ENCODE measurements at places on chromosomes 3 and 15.

DNA sequence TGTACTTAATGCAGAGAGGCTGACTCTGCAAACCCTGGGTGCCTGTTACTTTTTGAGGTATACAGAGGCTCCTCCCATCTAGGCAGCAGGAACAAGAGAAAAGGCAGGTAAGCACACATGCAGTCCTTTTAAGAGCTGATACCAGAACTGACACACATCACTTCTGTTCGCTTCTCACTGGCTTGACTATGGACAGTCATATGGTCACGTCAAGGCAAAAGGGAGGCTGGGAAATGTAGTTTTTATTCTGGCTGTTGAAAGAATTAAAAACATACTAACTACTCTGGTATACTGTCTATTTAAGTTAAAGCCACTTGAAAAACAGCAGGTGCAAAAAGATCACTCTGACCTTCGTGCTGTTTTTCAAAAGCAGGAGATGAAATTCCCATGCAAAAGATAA, 218.3 kb downstream of the CTNNB1 start:
- no peak for DNase-seq

- DNase-seq, result no peak
These were observed 62.2 kb upstream of the TP63 start for GRCh38 chr3:189568961-189569360.

DNA sequence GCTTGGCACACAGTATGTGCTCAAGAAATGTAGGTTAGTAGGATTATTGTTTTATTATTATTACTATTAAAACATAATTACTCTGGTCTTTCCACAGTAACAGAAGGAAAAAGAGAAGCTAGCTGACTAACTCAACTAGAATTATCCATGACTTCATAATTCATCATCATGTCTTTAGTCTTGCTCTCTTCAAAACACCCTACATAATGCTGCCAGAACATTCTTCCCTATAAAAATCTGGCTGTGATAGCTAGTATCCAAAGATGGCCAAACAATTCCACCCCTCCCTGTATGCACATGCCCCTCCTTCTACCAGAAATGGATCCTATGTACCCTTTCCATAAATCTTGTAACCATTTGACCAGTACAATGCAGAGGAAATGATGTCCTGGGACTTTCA, 48.8 kb upstream of the SRGAP3 start:
- DNase-seq, result no peak

DNA sequence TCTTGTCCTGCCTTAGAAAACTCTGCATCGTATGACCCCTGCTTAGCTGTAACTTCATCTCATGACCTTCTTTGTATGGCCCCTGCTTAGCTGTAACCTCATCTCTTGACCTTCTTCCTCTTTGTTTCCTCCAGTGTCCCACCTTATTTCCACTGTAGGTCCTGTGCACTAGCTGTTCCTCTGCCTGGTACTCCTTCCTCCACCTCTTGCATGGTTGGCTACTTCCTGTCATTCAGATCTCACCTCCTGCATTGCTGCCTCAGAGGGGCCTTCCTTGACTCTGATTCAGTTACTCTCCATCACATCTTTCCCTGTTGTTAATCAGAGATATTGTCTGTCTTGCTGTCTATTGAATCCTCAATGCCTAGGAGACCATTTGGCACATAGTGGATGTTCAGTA, 63.2 kb downstream of the PDE8A start:
- DNase-seq, result no peak

DNA sequence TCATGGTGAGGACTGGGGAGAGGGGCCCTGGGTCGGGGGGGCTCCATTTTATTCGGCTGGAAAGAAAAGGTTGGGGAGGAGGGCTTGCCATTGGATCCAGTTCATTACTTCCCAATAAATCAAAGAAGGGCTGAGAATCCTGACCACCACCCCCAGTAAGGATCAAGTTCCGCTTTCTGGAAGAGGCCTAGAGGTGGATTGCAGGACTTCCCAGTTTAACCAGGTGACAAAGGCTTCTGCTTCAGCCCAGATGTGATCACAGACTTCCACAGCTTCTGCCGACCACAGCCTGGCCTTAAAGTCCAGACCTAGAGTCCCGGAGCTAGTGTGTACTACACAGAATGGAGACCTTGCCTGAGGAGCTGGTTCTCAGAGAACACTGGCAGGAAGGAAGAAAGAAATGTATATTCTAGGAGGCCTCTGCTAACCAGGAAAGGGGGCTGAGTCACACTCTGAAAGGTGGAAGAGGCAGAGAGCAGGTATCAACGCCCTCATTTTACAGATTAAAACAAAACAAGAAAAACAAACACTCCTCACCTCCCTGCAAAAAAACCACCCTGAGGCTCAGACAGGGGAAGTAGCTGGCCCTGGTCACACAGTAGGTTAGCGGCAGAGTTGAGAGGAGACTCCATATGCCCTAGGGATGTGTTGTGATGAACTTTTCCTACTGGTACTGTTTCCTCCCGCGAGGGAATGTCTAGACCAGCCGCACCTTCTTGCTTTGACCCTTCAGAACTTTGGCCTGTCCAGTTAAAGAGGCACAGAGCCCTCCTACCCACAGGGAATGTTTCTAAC, 1.1 kb upstream of the CEMIP start:
- DNase-seq, result no peak

GRCh38 chr3:22971497-22971896, 231.6 kb upstream of the UBE2E2 start:
- DNase-seq, result no peak

DNA sequence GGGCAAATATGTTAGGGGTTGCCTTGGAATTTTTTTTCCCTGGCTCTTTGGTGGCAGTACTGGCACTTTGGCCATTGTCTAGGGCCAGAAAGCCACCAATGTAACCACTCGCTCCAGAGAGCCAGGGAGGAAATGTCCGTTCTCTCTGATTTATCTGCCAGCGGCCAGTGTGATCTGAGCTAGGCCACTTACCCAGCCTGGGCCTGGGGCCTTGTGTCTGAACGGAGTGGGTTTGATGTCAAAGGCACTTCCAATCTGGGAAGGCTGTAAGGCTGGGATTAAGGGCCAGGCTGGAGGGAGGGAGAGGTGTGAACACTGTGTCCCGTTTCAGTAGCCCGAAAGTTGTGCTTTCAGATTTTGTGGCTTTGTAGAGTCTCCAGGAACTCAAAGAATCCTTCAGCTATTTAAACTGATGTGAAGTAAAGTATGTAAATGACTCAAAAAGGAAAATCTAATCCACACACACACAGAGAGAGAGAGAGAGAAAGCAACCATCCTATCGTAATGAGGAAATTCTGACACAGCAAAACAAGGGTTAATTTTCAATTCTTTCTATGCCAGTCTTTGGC, 271.0 kb downstream of the PDZRN3 start:
- no peak for DNase-seq

- no peak for DNase-seq
These were observed 6.4 kb downstream of the OPA1 start for GRCh38 chr3:193599393-193599792.

DNA sequence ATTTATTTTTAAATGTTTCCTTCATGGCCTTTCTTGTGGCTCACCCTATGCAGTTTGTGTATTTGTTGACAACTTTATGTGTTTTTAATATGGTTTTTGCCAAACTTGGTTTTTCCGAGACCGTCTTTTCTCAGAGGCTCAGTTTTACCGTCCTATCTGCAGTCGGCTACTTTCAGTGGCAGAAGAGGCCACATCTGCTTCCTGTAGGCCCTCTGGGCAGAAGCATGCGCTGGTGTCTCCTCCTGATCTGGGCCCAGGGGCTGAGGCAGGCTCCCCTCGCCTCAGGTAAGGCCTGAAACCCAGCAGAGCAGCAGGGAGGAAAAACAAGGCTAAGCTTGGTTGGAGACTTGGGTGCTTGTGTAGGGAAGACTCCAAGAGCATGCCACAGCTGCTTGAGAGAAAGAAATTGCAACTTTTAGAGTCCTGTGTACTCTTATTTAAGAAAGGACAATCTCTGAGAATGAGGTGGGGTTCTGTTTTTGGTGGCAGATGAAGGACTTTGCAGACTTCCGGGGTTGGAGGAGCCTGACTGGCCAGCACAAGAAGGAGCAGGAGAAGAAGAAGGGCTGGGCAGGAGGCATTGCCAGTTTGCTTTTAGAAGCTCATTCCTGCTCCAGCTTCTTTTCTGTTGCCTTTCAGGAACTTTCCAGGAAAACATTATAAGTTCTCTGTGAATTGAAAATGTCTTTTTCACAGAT, at the start of gene TIGIT:
TIGIT (plus strand) TSS at position 191 of the 698 bp plus-strand sequence; CDS start at position 225, 34 bp downstream.
- DNase-seq, result no peak

GRCh38 chr15:78841376-78841706, 30.1 kb upstream of the ADAMTS7 start:
- DNase-seq, result no peak

GRCh38 chr15:34109797-34110663, 8.1 kb downstream of the PGBD4 start:
- no peak for DNase-seq

DNA sequence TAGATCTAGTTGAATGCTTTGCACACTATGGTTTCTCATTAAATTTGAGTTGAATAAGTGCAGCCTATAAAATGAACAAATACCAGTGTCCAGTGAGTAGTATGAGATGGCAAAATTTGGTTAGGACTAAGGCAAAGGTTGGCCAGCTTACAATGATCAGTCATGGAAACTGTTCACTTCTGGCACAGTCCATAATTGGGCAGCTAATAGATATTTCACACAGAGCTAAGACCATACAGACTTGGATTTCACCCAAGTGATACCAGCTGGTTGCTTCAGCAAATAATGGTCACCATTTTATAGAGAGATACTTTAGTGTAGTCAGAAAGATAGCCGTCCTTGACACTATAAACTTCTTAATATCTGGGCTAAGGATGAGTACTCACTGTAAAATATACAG, 15.7 kb downstream of the GAP43 start:
- no peak for DNase-seq

DNA sequence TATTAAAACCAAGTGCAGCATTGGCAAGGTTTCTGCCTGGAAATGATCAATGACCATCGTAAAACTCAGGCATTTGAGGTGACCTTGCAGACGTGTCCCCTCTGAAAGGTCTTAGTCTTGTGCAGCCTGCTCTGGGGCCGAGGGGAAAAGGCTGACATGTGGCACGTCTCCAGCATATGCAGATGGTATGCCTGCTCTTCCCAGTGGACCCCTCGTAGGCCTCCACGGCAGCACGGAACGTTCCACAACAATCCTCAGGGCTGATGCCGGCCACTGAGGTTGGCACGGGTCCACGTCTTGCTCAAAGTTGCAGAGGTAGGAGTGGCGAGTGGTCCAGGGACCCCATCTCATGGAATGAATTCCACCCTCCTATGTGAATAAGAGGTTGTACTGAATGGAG, 247.5 kb upstream of the LYSMD4 start:
- no peak for DNase-seq

- DNase-seq, result no peak
These were observed 32.6 kb upstream of the RAB11A start for GRCh38 chr15:65836665-65837064.

- no peak for DNase-seq
These were observed 36.3 kb downstream of the CCNL1 start for GRCh38 chr3:157123621-157124020.

- no peak for DNase-seq
These were observed 8.2 kb upstream of the KLF13 start for GRCh38 chr15:31318429-31318828.

DNA sequence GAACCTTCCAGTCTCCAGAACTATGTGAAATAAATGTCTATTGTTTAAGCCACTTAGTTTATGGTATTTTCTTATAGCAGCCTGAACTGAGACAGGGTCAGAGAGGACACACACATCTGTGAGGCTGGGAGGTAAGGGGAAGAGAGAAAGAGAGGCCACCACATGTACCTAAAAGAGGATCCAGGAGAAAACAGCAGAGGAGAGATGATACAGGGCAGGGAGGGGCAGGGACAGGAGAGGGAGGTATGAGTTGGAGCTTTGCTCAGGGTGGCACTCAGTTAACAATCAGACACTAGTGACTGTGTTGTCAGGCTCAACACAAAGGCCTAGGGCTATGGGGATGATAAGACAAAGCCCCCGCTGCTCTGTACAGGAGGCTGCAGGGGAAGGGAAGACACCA, 17.6 kb downstream of the KIF9 start:
- DNase-seq, result no peak

DNA sequence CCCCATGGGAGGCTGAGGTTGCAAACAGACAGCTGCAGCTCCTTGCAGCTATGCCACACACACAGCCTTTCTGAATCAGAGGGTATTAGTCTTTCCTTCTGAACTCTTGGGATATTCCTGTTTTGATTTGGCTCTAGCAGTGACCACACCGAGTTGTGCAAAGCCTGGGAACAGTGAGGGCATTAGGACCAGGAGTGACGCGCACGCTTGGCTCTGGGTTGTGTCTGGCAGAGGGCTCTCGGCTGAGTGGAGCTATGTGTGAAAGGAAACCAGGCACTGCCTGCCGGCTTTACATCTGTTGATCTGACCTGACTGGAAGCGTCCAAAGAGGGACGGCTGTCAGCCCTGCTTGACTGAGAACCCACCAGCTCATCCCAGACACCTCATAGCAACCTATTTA, at the start of gene GALNT15:
GALNT15 (plus strand) TSS at position 292 of the 400 bp plus-strand sequence. CDS start 472 bp downstream, outside the sequence.
- peak; percentile 38 for DNase-seq

- DNase-seq, result no peak
These were observed 51.6 kb upstream of the SMAD6 start for GRCh38 chr15:66650433-66650832.

GRCh38 chr15:51991141-51991540, 19.6 kb upstream of the LEO1 start:
- DNase-seq, result no peak

- DNase-seq, result no peak
These were observed 441 bp upstream of the UCN2 start for GRCh38 chr3:48564022-48564421.

DNA sequence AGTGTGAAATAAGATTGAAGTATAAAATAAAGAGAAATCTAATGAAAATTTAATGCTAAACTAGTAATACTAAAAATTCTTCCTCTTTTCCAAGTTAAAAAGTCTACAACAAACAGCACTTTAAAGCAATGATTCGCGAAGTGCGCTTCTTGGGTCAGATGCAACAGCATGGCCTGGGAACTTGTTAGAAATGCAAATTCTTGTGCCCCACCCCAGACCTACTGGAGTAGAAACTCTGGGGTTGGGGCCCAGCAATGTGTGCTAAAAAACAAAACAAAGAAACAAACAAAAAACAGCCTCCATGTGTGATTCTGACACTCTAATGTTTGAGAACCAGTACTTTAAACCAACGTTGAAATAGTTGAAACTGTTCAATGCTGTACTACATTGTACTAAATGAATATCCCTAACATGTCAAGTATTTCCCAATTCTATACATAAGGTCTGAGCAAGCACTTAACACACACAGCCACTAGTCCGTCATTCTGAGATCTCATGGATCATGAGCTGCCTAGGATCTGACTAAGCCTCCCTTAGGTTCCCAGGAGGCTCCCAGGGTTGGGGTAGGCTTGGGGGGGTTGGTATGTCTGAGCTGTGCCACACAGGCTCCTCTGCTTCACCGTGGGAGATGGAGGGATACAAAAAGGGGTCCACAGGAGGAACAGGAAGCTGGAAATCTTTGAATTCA, 6.1 kb downstream of the RASGRP1 start:
- DNase-seq, result no peak

- DNase-seq, result no peak
These were observed 185.3 kb downstream of the TJP1 start for GRCh38 chr15:29636921-29637320.

DNA sequence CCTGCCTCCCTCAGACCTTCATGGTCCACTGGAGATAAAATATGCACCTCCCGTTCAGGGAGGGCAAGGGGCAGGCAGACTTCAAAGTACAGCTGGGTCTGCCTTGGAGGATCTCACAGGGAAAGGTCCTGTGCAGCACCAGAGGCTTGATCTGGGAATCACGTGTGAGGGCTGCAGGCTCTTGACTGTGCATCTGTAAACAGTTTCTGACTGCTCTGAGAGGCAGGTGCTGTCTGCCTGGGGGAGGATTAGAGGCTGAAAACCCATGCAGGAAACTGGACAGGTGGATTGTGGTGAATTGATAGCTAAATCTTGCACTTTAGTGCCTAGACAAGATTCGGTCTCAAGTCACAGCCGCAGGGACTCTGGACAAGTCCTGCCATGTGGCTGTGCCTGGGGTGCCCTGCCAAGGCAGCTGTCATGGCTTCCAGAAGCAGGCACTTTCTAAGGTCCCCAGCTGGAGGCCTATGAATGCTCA, 239.3 kb downstream of the EPHB1 start:
- DNase-seq, result no peak
